Transverse colon (tissue), 4 donors: ENCODE measurements at places on chromosomes 2 and 18. TPM values are rescaled to one million over a fixed set of nuclear protein-coding genes. Genes with fewer than 3 reads are reported as not detected.

The HOXD4 gene
- total RNA-seq = 25.5 TPM

The POU3F3 gene
- total RNA-seq = not detected

- no peaks in the 10 kb centered on the region for H3K4me1 ChIP-seq
- no peak overlapping the region for H3K27ac ChIP-seq
- H3K36me3 ChIP-seq = no peaks in the 10 kb centered on the region
- DNase-seq = no peak
- no peak overlapping the region for H3K4me3 ChIP-seq
- H3K27me3 ChIP-seq = no peaks in the 10 kb centered on the region
Observed at GRCh38 chr2:158381978-158382377, 74.6 kb downstream of the CCDC148 start.

- no peak for DNase-seq
- no peak overlapping the region for H3K27ac ChIP-seq
- no peaks in the 10 kb centered on the region for H3K27me3 ChIP-seq
Observed at GRCh38 chr18:50704357-50704940, 115.4 kb downstream of the MRO start.

- no peaks in the 10 kb centered on the region for H3K36me3 ChIP-seq
- H3K27me3 ChIP-seq = peaks cover 50% of the 10 kb centered on the region
- H3K27ac ChIP-seq = no peak overlapping the region
- no peak for DNase-seq
- H3K4me1 ChIP-seq = no peaks in the 10 kb centered on the region
- no peak overlapping the region for H3K4me3 ChIP-seq
Observed at GRCh38 chr2:242038928-242039341, 169.4 kb downstream of the RTP5 start.

DNA sequence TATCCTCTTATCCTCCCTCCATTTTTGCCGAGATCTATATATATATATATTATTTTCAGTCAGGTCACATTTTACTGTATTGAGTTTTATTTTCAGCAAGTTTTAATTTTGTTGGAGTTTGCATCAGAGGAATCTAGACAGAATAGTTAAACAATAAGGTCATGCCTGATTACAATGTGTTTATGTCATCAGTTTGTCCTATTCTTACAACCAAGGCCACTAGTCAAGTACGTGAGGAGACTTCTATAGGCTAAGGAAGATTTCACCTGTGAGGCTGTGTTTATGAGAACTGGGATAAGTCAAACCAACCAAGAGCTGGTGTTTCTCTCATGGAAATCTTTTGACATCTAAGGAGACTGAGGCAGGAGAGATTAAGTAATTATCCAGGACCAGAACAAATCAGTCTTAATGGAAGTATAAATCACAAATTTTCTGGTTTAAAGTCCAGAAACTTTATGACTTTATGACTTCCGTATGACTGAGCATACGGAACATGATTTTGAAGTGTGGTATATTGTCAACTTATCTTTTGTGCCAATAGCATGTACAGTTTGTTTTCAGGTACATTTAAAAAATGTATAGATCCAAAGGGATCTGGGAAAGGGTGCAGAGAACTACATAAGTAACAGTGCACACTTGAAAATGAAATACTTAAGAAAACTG is 100.0 kb upstream of the DTNA start:
- H3K4me1 ChIP-seq = peaks cover 15% of the 10 kb centered on the region
- no peaks in the 10 kb centered on the region for H3K36me3 ChIP-seq
- no peak overlapping the region for H3K4me3 ChIP-seq
- H3K27me3 ChIP-seq = no peaks in the 10 kb centered on the region
- no peak overlapping the region for H3K27ac ChIP-seq

- no peaks in the 10 kb centered on the region for H3K36me3 ChIP-seq
- peak; percentile 26 for DNase-seq
- H3K4me1 ChIP-seq = peaks cover 19% of the 10 kb centered on the region
- no peak overlapping the region for H3K4me3 ChIP-seq
Observed at GRCh38 chr2:98486374-98486981, 41.8 kb downstream of the INPP4A start.

DNA sequence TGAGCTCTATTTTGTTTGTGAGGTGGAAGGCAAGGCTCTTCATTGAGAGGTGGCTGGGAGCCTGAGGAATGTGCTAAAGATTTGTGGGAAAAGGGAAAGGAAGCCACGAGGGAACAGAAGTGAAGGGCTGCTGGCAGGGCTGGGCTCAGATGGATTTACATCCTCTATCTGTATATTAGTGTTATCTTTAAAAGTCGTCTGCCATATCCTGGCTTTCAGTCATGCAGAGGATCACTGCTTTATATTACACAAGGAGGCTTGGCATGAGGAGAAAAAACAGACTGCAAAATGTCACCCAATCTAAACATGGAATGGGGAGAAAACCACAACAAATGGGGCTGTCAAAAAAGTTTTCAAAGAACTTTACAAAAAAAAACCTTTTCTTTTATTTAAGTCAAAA is 434.4 kb downstream of the HRH4 start:
- no peaks in the 10 kb centered on the region for H3K27me3 ChIP-seq
- no peaks in the 10 kb centered on the region for H3K4me1 ChIP-seq
- H3K36me3 ChIP-seq = no peaks in the 10 kb centered on the region
- H3K27ac ChIP-seq = no peak overlapping the region
- no peak overlapping the region for H3K4me3 ChIP-seq

- no peak overlapping the region for H3K27ac ChIP-seq
- no peaks in the 10 kb centered on the region for H3K27me3 ChIP-seq
- no peak for DNase-seq
- H3K36me3 ChIP-seq = no peaks in the 10 kb centered on the region
Observed at GRCh38 chr18:24995755-24996154, 356.2 kb downstream of the ZNF521 start.

DNA sequence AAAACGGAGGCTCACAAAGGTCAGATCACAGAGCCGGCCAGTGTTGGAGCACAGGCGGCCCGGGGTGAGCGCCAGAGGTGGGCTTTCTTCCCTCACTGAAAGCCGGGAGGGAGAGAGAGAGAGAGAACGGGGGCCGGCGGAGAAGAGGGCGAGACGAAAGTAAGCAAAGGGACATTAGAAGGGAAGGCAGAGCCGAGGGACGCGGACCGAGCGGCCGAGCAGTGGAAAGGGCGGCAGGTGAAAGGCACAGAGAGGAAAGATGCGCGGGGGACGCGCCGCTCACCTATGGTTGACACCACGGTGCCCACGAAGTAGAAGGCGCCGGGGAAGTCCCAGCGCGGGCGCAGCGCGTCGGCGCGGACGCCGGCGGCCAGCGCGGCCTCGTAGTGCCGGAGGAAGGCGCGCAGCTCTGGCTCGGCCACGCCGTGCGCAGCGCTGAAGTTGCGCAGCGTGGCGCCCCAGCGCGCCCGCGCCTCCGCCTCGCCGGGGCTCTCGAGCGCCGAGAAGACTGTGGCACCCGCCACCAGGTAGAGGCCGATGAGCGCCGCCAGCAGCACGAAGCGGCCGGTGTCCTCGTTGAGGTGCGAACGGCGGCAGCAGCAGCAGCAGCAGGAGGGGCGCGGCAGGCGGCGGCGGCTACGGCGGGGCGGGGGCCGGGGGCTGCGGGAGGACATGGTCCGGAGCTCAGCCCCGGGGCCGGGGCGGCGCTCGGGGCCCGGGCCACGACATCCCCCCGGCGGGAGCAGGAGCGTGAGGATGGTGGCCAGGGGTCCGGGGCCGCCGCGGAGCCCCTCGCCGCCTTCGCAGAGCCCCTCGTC is 166.9 kb downstream of the MSH2 start:
- no peak overlapping the region for H3K27ac ChIP-seq
- H3K27me3 ChIP-seq = peaks cover 80% of the 10 kb centered on the region
- peak overlapping the region; percentile 27 for H3K4me3 ChIP-seq
- no peaks in the 10 kb centered on the region for H3K36me3 ChIP-seq
- DNase-seq = no peak
- H3K4me1 ChIP-seq = peaks cover 21% of the 10 kb centered on the region

GRCh38 chr18:37457341-37457740 is 108.3 kb downstream of the CELF4 start:
- H3K4me3 ChIP-seq = no peak overlapping the region
- H3K27me3 ChIP-seq = no peaks in the 10 kb centered on the region
- H3K36me3 ChIP-seq = no peaks in the 10 kb centered on the region
- H3K4me1 ChIP-seq = peaks cover 13% of the 10 kb centered on the region
- DNase-seq = no peak
